ENCODE measurements at places on chromosomes 2 and 18. TPM values are rescaled to one million over a fixed set of nuclear protein-coding genes. Genes with fewer than 3 reads are reported as not detected.

DNA sequence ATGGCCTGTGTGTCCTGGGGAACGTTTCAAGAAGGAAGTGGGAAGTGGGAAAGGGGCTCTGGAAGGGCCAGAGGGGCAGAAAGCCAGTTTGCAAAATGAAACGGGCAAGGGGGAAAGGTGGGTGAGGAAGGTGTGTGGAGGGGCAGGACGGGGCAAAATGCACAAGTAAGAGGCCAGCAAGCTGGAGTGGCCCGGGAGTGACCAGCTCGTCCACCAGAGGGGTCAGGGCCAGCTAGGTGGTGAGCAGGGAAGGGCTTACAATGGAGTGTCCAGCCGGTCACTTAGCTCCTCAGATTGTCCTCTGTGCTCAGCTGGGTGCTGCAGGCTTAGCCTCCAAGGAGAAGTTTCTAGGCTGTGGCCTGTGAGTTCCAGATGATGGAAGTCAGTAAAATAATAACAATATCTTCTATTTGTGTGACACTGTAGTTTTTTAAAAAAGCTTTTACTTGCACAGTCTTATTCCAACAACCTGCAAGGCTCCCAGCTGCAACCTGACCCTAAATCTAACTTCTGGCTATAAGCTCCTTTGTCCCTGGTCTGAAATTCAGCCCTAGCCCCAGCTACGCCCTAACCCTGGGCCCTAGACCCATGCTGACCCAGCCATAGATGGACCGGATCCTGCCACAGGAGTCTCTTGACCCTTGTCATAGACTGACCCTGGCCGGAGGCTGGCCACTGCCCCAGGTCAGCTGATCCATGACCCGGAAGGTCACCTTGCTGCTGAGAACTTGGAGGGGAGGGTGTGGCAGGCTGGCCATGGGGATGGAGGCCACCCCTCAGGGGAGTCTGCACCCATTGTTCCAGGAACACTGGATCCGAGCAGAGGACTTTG is 29.2 kb downstream of the MYO7B start:
- peaks cover 7% of the 10 kb centered on the region for H3K4me1 ChIP-seq
- DNase-seq, result peak; percentile 33
- no peaks in the 10 kb centered on the region for H3K27me3 ChIP-seq

DNA sequence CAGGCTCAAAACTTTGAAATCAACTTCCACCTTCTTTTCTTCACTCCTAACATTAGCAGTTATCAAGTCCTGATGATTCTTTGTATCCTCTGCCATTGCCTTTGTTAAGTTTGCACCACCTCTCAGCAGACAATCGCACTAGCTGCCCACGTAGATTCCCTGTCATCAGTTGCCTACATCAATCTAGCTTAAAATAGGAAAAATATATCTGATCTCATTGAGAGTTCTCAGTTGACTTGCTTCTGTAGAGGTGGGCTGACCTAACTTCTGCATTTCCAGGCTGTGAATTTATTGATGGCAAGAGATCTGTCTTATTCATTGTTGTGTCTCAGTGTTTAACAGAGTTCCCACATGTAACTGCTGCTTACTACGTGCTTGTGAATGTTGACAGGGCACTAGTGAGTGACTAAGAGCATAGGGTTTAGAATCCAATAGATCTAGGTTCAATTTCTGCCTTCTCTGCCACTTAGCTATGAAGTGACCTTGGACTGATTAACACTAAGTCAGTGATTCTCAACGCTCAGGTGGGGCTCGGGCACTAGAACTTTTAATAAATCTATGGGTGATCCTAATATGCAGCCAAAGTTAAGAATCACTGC is 3.7 kb upstream of the INSIG2 start:
- H3K36me3 ChIP-seq, result no peaks in the 10 kb centered on the region
- peaks cover 4% of the 10 kb centered on the region for H3K4me1 ChIP-seq
- DNase-seq, result no peak
- no peaks in the 10 kb centered on the region for H3K27me3 ChIP-seq
- no peak overlapping the region for H3K4me3 ChIP-seq

GRCh38 chr2:68715353-68716041 is 19.1 kb upstream of the ARHGAP25 start:
- H3K4me1 ChIP-seq, result no peaks in the 10 kb centered on the region
- no peaks in the 10 kb centered on the region for H3K36me3 ChIP-seq
- no peak for DNase-seq

Gene RAB27B
- 0.55 TPM for total RNA-seq

Gene MC4R
- not detected for total RNA-seq

Gene IL18R1
- total RNA-seq, result 1.3 TPM

Gene CFAP221
- total RNA-seq, result not detected

Gene RPRM
- total RNA-seq, result 35.7 TPM

Gene CYS1
- 10.3 TPM for total RNA-seq
